ENCODE measurements at places on chromosomes 5 and 9. TPM values are rescaled to one million over a fixed set of nuclear protein-coding genes. Genes with fewer than 3 reads are reported as not detected.

- DNase-seq = no peak
These were observed 49.6 kb upstream of the CTXN3 start for GRCh38 chr5:127599320-127599719.

DNA sequence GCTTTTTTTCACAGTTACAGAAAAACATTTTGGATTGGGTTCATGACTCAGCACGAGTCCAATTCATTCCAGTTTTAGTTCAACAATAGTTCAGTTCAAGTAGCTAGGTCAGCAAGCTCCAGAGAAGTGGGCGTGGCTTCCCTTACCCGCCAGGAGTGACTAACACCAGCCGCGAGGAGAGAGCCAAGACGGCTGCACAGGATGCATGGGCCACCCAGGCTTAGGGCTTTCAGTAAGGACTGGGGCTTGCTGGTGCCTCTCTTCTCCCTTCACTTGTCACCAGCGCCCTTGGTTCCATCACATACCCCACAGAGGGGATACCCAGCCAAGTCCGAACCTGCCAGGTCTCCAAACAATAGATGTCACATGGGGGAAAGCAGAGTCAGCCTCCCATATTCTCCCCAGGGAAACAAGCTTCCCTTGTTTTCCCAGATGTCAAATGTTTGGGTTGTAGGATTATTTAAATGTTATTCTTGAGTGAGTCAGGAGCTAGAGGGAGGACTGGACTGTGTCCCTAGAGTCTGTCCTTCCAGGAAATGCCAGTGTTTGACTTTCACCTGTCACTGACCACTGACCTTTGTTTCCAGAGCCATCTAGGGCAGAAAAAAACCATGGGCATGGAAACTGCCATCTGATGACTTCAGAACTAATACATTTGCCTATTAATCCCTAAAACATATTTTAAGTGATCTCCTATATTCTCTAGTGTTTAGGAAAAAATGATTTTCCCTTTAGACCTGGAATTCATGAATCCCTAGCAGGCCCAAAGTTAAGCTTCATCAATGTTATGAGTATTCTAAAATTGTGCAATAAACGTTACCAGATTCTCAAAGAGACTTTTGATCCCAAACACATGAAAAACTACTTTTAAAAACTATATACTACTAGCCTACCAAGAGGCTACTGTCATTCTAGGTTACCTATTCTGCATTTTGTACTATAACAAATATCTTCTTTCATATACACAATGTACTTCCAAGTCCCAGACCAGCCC is 51.9 kb downstream of the NIPAL4 start:
- DNase-seq = peak; percentile 44

TAF11L5 gene
- not detected for total RNA-seq

DNA sequence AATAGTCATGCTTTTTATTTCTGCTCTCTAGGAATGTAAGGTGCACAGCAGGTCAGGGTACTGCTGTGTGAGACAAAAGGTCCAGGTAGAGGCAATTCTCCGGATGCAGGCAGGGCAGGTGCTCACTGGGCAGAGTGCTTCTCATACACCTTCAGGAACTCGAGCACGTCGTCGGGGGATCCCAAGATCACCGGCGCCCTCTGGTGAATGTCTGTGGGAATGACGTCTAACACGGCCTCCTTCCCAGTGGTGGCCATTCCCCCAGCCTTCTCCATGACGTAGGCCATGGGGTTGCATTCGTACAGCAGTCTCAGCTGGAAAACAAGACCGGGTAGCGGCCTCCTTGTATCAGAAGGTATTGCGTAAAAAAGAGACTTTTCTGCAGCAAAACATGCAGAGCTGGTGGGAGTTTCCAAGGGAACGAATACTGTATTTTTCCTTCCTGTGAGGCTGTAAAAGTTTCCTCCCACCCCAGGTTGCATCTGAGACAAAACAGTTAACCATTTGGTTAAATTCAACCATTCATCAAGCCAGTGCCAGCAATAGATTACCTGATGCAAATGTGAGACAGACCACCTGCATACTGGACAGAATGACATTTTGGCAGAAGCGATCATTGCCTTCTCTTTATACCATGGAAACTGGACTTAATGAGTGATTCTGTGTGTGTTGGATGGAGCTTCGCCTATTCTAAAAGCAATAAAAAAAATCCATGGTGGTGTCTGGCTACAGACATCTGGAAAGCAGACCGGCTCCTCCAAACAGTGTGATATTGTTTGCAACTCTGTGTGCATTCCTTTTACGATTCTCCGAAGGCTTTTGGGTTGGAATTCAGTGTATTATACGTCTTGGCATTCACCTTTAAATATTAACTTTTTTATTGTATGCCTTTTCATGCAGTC is 9.9 kb upstream of the FBP2 start:
- DNase-seq = peak; percentile 74

GRCh38 chr5:168047669-168048111 is 243.8 kb upstream of the WWC1 start:
- DNase-seq = no peak

- DNase-seq = no peak
These were observed 28.7 kb downstream of the PCSK1 start for GRCh38 chr5:96404191-96404867.

KIF20A gene
- 39.9 TPM for total RNA-seq

POLR3G gene
- 4.5 TPM for total RNA-seq

SARDH gene
- total RNA-seq = 4.7 TPM

DNA sequence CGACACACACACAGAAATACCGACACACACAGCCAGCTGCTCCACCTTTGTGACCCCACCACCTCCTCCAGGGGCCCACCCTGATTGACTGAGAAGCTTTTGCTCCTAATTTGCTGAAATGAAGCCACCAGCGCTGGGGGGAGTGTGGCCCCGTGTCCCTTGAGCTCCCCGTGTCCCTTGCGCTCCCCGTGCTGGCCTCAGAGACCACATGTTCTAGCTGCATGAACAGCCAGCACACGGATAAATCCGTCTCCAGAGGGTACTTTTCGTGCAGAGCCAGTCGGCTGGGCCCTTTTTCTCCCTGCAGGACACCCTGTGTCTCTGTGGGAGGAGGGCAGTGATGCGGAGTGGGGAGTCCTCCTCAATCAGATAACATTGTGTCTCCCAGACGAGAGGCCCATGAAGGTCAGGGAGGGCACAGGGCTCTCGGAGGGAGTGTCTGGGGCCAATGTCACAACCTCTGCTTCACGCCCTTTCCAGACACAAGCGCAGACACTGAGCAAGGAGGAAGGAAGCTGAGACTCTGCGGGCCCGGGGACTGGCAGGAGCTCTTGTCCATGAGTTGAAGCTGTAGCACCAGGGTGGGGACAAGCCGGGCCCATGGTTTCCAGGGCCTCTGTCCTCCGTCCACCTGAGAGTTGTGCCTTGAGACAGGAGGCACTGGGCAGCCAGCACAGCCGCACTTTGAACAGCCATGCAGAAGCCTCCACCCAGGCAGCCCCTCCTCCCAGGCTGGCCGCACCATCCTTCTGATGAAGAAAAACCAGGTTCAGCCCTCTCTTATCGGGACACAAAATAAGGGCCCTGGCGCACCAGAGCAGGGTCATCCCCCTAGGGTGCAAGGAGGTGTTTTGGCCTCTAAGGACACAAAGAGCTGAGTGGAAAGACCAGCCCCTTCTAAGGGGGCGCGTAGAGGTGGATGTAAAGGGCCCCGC is 36.4 kb upstream of the SLC6A19 start:
- no peak for DNase-seq

DNA sequence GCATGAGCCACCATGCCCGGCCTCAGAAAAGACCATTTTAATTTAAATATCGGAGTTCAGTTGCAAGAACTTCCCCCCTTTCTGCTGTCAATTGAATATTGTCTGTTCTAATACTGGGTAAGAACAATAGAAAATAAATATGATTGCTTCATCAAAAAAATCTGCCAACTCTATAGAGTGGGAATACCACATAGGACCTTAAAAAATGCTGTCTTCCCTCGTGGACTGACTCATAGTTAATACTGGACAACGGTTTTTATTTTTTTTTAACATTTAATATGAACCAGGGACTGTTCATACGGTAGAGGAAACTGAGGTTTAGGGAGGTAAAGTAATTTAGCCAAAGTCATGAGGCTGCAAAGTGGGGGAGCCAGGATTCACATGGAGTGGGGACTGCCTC is 9.7 kb downstream of the ZNF462 start:
- DNase-seq = no peak

DNA sequence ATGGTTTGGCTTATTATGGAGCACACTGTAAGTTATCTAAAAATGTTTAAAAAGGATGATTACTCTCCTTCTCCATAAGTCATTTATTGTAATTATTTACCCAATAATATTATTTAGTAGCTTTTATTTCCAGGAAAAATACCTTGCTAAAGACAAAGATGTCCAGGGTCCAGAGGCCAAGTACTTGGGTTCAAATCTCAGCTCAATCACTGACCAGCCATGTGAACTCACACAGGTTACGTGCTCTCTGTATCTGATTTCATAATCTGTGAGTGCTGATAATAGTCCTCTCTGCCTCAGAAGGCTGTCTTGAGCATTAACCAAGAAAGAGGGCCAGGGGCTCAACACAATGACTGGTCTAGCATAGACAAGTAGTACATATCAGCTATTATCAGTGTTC is 27.0 kb downstream of the ALDH1A1 start:
- DNase-seq = no peak

DNA sequence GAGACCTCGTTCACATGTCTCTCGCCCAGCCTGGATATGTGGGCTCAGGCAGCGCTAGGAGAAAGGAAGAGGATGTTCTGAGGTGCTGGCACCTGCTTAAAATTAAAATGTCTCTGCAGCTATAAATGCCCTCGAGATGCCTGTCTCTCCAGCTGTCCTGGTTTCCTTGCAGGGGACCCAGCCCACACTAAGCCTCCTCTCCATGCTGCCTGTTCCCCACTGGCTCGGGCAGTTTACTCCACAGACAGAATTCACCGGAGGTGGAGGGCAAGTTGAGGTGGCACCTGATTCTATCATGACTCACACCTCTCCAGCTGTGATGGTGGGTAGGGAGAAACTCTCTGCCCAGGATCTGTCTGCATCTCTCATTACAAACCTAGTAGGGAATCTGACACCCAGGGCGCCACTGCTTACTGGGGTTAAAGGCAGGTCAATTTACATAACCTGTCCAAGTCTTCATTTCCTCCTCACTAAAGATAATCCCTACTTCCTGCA is 420.9 kb downstream of the SPOCK1 start:
- DNase-seq = no peak

DNA sequence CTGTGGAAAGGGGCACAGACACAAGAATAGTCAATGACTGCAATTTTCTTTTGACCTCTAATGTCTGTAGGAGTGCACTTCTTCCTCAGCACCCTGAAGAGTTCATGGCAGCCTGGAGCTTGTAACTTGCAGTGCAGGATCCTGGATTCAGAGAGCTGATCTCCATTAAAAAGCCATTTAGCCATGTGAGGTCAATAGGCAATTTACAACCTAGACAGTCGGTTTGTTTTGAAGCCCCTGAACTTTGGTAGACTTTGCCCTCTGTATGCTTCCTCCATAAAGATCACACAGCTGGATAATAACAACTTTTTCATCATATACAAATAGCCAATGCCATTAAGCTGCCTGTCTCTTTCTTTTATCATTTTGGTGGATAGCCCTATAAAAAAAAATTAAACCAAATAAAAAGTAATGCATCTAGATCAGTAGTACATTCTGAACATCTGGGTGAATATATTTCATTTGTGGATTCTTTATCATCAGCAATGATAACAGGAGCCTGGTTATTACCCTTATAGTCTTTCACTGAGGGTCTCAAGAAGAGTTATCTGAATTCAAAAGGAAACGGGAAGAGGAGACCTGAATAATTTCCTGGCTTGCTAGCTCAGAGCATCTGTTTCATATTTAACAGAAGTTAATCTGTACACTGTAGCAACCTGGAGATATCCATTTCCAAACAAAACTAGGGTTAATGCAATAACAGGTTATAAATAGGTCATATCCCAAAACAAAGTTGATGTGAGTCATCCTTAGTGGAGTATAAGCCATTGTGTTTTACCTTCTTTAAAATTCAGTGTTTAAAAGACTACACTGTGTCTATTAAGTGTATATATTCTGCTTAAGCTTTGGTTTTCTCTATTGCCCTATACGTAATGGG is 193.8 kb upstream of the ACTBL2 start:
- no peak for DNase-seq

SPATA6L gene
- total RNA-seq = 0.60 TPM

DNA sequence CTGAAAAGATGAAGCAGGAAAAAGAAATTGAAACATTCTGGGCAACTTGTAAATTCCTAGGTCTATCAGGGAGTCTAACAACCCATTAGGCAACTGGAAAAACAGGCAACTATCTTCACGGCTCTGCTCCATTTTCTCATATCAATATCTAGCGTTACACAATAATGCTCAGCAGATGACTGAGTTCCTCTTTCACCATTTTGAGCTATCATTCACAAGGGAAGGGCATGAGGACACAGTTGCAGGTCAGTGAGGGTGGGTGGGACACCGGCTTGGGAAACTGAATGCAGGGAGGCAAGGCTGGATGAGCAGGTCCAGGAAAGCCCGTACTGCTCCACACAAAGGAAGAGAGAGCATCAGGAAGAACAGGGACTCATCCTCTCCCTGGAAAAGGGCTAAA is 67.0 kb downstream of the FRMD3 start:
- DNase-seq = no peak

- no peak for DNase-seq
These were observed 11.9 kb downstream of the TRMO start for GRCh38 chr9:97910357-97910756.

DNA sequence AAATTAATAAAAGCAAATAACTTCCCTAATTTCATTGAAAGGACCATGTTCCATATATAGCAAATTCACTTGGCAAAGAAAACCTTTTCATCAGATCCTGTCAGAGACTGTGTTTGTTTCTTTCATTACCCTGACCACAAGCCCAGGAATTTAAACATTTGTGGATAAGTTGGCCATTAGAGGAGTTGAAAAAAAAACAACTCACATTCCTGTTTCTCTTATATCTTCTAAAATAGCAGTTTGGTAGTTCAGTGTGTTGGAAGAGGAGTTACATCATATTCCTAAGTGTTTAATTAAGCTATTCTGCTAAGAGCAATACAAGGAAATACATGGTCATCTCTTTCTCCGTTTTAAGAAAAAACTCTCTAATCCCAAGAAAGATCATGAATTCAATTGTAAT is 505.6 kb downstream of the TLE1 start:
- DNase-seq = no peak

PCDHGB2 gene
- total RNA-seq = 0.28 TPM

DNA sequence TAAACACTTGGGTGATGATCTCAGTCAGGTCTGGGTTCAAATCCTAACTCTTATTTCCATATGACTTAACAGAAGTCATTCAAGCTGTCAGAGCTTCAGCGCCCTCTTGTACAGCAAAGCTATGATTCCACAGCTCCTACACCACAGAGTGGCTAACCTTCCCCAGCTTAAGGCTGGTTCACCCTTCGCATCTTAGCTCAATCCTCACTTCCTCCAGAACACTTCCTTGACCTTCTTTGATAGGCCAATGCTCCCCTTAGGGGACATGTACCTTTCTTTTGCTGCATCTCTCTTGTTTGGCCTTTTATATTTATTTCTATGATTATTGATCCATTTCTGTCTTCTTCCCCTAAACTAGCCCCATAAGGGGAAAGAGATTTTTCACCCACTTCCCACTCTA is 57.0 kb downstream of the RASEF start:
- no peak for DNase-seq

- DNase-seq = no peak
These were observed 8.3 kb downstream of the ZDHHC11B start for GRCh38 chr5:775961-776861.
